Left ventricle myocardium superior (tissue), 1 donor: ENCODE measurements at places on chromosomes 5 and 9.

GRCh38 chr9:98101868-98102273 lies 17.2 kb downstream of the TRIM14 start:
- no peak for DNase-seq

DNA sequence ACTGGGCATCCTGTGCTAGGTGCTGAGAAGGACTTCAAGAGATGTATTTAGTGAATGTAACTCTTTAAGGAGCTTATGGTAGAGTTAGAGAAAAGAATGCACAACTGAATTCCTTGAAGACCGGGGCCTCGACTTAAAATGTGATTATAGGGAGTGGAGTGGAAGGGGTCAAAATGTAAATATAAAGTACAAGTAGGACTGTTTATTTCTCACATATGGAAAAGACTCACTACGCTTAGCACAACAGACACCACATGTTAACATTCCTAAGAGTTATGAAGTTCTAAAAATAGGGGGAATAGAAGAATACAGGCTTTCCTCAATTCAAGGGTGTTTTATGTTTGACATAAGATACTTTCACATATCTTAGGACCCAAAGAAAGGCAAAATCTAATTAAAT lies 117.8 kb upstream of the OSMR start:
- DNase-seq: no peak

- DNase-seq: no peak
Measured at GRCh38 chr5:74394528-74394915, 246.0 kb downstream of the ENC1 start.

DNA sequence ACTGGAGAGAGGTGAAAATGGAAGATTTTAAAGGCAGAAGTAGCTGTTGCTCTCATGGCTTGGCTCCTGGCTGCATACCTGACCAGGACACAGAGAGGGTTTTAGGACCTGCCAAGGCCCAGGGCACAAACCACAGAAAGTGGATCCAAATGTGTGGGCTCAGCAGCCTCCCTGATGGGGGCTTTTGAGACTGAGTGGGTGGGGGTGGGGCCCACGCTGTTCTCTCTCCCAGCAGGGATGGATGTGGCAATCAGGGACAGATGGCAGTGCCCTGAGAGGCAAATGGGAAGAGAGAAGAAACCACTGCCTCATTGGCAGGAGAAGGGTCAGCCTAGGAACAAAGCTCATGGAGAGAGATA lies 34.9 kb upstream of the TIFAB start:
- no peak for DNase-seq

DNA sequence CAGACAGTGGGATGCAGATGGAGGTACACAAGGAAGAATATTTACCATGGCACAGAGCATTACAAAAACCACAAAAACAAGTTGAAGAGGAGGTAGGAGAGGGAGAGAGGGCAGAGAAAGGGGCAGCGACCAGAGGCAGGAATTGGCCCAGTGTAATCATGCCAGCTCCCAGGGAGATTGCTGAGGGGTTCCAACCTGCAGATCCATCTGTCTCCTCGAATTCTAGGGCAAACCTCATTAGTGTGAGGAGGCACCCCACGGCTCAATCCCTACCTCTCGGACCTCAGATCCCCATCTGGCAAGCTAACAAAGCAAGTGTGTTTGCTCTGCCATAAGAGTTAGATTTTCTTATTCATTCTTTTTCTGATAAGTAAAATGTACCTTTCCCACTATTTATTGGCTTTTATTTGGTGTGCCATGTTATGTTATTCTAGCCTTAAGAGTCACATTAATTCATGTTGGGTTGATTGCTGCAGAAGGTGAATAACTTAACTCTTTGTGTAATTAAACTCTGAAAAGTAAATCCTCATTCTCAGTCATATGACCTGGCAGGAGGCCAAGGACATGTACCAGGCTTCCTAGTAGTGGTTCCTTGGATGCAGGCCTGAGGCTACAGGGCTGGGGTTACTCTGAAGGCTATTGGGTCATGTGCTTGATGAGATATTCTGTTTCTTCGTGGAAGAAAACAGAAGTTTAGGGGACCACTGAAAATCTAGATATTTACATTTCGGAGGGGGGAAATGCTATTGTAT lies 315.2 kb upstream of the ATP10B start:
- no peak for DNase-seq

GRCh38 chr5:68283766-68284165 lies 68.2 kb downstream of the PIK3R1 start:
- no peak for DNase-seq

DNA sequence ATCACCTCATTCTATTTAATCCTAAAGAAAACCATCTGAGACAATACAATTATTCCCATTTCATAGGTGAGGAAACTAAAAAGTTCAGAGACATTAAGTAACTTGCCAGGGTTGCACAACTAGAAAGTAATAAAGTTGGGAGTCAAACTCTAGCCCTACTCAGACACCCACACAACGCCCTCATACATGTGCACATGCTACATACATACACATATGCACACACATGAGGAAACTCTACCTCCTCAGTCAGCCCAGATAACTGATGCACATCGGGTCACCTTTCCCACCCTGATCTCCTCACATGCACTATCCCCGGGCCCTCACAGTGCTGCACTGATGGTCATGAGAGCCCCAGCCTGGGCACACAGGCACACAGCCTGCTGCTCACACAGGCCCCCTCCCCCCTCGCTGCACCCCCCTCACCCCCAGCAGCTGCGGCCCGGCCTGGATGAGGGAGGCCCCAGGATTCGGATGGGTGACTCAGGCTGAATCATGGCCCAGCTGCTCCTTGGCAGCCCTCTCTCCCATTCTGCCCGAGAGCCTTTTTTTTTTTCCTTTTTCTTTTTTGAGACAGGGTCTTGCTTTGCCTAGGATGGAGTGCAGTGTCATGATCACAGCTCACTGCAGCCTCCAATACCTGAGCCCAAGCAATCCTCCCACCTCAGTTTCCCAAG lies 5.0 kb upstream of the GPRIN1 start:
- no peak for DNase-seq

DNA sequence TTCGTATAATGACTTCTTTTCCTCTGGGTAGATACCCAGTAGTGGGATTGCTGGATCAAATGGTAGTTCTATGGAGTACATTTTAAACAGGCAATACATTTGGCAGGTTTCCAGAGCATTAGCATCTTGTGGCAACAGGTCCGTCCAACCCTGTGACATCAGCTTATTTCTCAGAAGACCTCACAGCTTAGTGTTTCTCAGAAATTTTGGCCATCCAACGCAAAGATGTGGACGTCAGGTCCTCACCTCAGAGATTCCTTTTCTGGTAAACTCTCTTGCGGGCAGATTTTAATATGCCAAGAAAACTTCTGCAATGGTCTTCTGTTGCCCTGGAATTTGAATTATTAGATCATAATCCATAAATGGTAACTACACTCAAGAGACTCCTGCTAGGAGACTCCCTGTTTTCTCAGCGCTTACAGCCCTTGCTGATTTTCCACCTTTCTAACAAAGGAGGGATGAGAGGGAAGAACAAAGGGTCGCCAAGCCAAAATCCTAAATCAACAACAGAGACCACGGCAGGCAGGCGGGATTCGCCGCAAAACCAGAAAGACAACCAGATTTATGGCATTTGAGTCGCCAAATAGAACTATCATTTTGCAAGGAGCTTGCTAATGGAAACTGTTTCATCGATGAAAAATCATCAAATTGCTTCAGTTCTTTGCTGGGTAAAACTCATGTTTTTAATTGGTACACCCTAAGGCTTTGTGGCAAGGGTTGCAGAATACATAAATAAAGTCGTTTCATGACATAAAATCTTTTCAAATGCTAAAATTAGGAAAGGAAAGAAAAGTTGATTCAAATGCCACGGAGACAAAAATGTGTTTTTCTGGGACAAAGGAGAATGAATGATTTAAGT lies 34.1 kb upstream of the PLPP1 start:
- no peak for DNase-seq

GRCh38 chr9:113601656-113602055 lies 138.1 kb downstream of the RGS3 start:
- DNase-seq: no peak

- no peak for DNase-seq
Measured at GRCh38 chr5:146466521-146467349, 19.6 kb downstream of the TCERG1 start.

DNA sequence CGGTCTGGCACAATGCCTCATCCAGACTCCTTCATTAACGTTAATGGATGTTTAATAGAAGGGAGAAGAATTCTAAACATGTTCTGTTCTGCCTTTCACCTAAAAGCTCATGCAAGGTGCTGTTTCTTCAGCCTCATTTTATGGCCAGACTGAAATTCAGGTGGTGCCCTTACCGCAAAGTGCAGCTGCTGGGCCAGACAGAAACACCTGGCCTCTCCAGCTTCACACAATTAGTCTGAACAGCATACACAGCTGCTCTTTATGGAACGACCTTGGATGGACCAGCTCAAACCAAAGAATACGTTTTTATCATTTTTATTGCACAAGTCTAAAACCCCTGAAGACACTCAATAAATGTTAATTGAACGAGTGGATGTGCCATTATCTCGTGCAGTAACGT lies 4.6 kb downstream of the SNCAIP start:
- DNase-seq: no peak

DNA sequence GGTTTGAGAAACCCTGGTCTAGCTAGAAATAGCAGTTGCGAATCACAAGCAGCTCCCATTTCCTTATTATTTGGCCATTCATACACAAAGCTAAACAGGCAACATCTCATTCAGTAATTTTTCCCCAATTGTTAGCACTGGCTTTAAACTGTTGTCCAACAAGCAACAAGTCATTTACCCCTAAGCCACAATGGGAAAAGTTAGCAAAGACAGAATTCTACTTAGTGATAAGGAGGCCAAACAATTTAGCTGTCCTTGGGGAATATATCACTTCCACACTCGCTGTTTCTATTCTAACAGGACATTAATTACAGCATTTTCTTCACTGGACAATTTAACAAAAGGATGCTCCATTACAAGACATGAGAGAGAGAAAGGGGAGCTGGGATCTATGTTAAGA lies 2.8 kb downstream of the MYO10 start:
- DNase-seq: no peak

DNA sequence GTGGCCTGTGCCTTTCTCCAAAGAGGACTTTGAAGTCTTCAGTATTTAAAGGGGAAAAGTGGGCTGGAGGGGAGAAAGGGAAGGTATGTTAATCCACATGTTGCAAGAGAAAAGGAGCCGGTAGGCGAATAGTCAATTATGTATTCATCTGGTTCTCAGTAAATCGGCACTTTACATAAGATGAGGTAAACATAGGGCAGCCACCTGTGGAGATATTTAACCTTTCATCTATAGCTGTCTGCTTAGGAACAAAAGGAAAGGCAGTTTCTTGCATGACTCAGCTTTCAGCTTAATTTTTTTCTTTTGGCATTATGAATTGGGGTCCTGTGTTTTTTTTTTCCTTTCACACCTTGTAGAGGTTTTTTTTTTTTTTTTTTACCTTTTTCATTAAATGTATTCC lies 42.2 kb downstream of the FGD3 start:
- DNase-seq: no peak

- no peak for DNase-seq
Measured at GRCh38 chr9:123960965-123961364, 31.0 kb upstream of the DENND1A start.

- DNase-seq: no peak
Measured at GRCh38 chr9:130539420-130540223, 39.8 kb upstream of the FUBP3 start.

DNA sequence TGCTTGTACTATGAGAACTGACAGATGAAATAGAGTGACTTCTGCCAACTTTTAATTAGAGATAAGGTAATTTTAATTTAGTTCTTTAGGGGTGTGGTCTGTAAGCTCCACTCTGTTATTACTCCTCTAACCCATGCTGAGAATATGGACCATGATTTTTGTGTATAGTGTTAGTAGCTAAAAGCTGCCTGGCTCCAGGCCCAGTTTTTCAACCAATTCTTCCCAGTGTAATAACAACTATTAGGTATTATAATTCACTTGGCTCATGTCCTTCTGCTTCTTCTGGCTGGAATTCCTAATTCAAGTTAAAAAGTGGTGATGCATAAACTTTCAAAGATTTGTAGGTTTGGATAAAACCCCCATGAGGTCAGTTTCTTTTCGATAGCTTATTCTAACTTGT lies 216.3 kb downstream of the ISL1 start:
- no peak for DNase-seq

DNA sequence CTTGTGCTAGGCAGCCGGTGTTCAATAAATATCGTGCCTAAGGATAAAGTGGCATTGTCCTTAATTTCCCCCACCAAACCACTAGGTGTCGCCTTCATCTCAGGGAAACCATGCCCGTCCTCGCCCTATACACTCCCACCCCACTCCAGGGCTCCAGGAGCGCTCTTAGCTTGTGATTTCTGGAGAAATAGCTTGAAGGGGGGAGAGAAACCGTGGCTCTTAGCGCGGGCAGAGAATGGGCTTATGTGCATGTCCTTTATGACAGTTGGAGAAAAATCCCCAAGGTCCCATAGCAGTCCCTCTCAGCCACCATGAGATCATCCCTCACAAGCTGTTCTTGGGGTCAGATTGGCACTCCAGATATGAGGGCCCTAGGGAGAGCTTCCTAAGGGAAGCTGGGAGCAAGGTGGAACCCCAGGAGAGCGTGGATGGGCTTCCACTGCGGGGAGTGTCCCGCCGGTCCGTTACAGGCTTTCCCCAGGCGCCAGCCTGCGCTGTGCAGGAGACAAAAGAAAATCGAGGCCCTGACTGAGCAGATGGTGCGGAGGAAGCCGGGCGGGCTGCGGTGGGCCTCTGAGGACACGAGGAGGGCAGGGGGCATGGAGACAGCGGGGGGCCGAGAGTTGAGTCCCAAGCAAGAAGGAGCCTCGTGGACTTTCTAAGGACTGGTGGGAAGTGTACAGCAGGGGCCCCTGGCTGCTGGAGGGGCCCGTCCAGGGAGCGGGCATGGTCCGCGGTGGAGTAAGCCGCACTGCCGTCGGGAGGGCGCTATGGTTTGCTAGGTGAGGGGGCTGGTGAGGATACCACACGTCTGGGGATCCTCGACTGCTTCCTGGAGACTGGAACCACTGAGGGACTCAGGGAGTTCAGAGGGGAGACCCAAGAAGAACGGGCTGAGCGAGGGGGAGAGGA lies 750 bp upstream of the NPR2 start:
- peak; percentile 74 for DNase-seq

GRCh38 chr9:97849980-97850379 lies 3.0 kb upstream of the FOXE1 start:
- DNase-seq: no peak

GRCh38 chr5:150544611-150545219 lies 36.8 kb downstream of the NDST1 start:
- peak; percentile 86 for DNase-seq

GRCh38 chr9:128094166-128094949 lies 26.3 kb downstream of the SLC25A25 start:
- DNase-seq: peak; percentile 90

DNA sequence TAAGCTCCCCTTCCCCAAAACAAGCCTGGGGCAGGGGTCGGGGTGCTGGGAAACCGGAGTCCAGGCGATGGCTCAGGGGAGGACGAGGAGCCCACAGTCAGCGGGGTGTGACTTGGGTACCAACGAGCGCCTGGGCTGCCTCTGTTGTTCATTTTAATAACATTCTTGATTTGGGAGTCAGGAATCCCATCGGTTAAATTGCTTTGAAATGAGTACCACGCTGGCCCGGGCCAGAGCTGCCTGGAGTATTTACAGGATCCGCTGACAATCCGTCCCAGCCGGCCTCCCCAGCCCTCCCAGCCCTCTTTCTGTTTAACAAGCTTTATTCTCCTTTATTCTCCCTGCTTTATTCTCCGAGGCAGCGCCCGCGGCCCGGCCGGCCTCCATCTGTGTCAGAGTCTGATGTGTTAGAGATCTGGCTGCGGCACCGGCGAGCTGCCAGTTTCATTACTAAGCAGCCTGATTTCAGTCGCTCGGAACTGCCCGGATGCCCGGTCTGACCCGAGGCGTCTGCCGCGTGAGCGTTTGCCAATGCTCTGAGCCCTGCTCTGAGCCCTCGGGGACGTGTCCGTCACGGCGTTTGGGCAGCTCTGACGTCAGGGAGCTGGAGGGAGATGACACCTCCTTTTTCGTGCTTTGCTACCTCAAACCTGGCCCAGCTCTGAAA lies 16.5 kb upstream of the QRFP start:
- DNase-seq: peak; percentile 44
